ENCODE measurements at places on chromosomes 1 and 21. TPM values are rescaled to one million over a fixed set of nuclear protein-coding genes. Genes with fewer than 3 reads are reported as not detected.

Gene GPATCH3
- total RNA-seq, result 8.7 TPM

Gene CAPN2
- total RNA-seq, result 33.6 TPM

Gene LCK
- total RNA-seq, result 289 TPM

Gene MATN1
- 0.45 TPM for total RNA-seq

Gene SKI
- total RNA-seq, result 27.5 TPM

Gene UBASH3A
- total RNA-seq, result 48.7 TPM

Gene S100A14
- total RNA-seq, result not detected

Gene CASQ1
- not detected for total RNA-seq

Gene FAM229A
- 4.6 TPM for total RNA-seq

Gene DEPDC1
- total RNA-seq, result 16.0 TPM

- H3K4me3 ChIP-seq, result peak overlapping the region; percentile 94
- DNase-seq, result no peak
- peaks cover 53% of the 10 kb centered on the region for H3K4me1 ChIP-seq
- H3K27me3 ChIP-seq, result no peaks in the 10 kb centered on the region
These were observed 3.9 kb downstream of the EGLN1 start for GRCh38 chr1:231418101-231418740.

DNA sequence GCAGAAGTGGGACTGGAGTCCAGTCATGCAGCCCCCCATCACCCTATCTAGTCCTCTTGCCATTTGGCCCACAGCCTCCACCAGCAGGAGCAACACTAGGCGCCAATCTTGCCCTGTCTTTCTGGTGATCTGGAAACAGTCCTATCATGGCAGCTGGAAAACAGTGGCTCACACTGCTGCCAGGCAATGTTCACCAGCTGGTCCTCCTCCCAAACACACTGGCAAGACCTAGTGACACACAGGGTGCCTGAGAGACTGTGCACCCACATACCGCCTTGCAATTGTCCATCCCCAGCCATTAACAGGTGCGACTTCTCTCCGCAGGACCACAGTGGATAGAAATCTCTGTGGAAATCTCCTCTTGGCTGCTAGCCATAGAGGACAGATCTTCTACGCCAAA is 105.5 kb downstream of the HIVEP3 start:
- no peaks in the 10 kb centered on the region for H3K36me3 ChIP-seq
- DNase-seq, result no peak
- H3K4me3 ChIP-seq, result no peak overlapping the region
- peaks cover 35% of the 10 kb centered on the region for H3K4me1 ChIP-seq

GRCh38 chr1:79549201-79549600 is 542.7 kb upstream of the ADGRL4 start:
- H3K4me1 ChIP-seq, result no peaks in the 10 kb centered on the region
- DNase-seq, result no peak
- H3K36me3 ChIP-seq, result no peaks in the 10 kb centered on the region
- no peaks in the 10 kb centered on the region for H3K27me3 ChIP-seq
- no peak overlapping the region for H3K27ac ChIP-seq
- H3K4me3 ChIP-seq, result no peak overlapping the region

DNA sequence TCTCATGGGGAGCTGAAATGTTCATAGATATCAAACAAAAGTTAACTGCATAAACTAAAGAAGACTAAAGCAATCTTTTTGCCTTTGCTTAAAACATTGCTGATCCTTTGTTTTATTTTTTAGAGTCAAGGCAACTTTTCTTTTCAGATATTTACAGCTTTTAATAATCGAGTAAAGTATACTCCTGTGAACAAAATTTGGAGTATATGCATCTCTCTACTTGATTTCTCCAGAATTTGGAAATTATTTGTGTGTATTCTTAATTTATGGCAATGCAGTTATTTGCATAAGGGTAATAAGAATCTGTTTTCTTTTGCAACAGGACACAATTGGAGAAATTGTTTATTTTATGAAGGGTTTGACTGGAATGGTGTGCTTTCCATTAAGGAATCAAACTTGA is 4.2 kb upstream of the AQP10 start:
- H3K27me3 ChIP-seq, result no peaks in the 10 kb centered on the region
- no peak for DNase-seq
- no peak overlapping the region for H3K27ac ChIP-seq
- no peaks in the 10 kb centered on the region for H3K36me3 ChIP-seq
- H3K4me3 ChIP-seq, result no peak overlapping the region
- H3K4me1 ChIP-seq, result no peaks in the 10 kb centered on the region

- H3K4me3 ChIP-seq, result no peak overlapping the region
- H3K27me3 ChIP-seq, result no peaks in the 10 kb centered on the region
- H3K4me1 ChIP-seq, result no peaks in the 10 kb centered on the region
- no peak for DNase-seq
These were observed 133.4 kb upstream of the FGGY start for GRCh38 chr1:59163268-59164092.

DNA sequence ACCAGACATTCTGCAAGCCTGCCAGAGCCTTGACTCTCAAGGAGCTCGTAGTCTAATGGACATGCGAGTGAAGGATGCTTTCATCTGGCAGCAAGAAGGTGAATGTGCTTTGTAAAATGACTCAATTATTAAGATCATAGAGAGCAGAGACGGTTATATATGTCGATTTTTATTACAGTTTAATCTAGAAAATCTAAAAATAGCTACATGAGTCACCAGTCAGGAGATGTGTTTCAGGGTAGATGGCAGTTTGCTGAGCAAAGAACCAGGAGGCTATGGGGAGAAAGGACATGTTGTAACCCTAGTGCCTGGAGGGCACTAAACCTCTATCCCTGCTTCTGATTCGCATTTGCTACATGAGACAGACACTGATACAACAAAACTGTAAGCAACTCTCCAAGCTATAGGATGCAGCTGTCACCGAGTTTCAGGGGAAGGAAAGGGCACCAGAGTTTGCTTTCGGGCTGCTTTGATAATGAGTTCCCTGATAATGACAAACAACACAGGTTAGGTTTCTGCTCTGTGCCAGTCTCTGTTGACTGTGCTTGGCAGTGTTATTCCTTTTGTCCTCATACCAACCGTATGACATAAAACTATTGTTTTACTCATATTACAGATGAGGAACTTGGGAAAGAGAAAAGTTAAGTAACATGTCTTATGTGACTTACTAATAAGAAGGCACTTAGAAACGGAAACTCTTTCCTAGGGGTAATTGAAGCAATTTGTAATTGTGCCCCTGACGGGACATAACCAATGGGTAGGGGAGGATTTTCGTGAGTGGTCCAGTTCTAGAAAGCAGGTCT is 43.2 kb downstream of the C1orf198 start:
- H3K27ac ChIP-seq, result no peak overlapping the region
- no peak overlapping the region for H3K4me3 ChIP-seq
- H3K27me3 ChIP-seq, result no peaks in the 10 kb centered on the region
- DNase-seq, result no peak
- no peaks in the 10 kb centered on the region for H3K36me3 ChIP-seq

GRCh38 chr1:157932069-157932468 is 61.4 kb upstream of the KIRREL1 start:
- H3K4me1 ChIP-seq, result no peaks in the 10 kb centered on the region
- H3K4me3 ChIP-seq, result no peak overlapping the region
- H3K27ac ChIP-seq, result no peak overlapping the region
- H3K27me3 ChIP-seq, result peaks cover 3% of the 10 kb centered on the region
- no peak for DNase-seq

- DNase-seq, result no peak
- H3K4me1 ChIP-seq, result peaks cover 8% of the 10 kb centered on the region
- no peak overlapping the region for H3K4me3 ChIP-seq
- H3K36me3 ChIP-seq, result peaks cover 10% of the 10 kb centered on the region
- H3K27me3 ChIP-seq, result no peaks in the 10 kb centered on the region
These were observed 24.7 kb downstream of the SDE2 start for GRCh38 chr1:225974454-225974853.

- no peak for DNase-seq
- peaks cover 2% of the 10 kb centered on the region for H3K27me3 ChIP-seq
- H3K4me3 ChIP-seq, result no peak overlapping the region
- H3K4me1 ChIP-seq, result no peaks in the 10 kb centered on the region
- no peak overlapping the region for H3K27ac ChIP-seq
These were observed 285.1 kb downstream of the RYR2 start for GRCh38 chr1:237327061-237327460.

GRCh38 chr1:231094421-231094820 is 54.4 kb upstream of the FAM89A start:
- no peaks in the 10 kb centered on the region for H3K4me1 ChIP-seq
- peaks cover 26% of the 10 kb centered on the region for H3K27me3 ChIP-seq
- H3K27ac ChIP-seq, result no peak overlapping the region
- no peak for DNase-seq

GRCh38 chr1:40414331-40414730 is 35.9 kb upstream of the ZFP69B start:
- no peak for DNase-seq
- peaks cover 45% of the 10 kb centered on the region for H3K4me1 ChIP-seq
- H3K27me3 ChIP-seq, result no peaks in the 10 kb centered on the region
- H3K36me3 ChIP-seq, result peaks cover 84% of the 10 kb centered on the region
- peak overlapping the region; percentile 70 for H3K27ac ChIP-seq
- H3K4me3 ChIP-seq, result no peak overlapping the region

GRCh38 chr1:91817211-91817905 is 68.6 kb downstream of the TGFBR3 start:
- no peak overlapping the region for H3K4me3 ChIP-seq
- no peak overlapping the region for H3K27ac ChIP-seq
- H3K27me3 ChIP-seq, result no peaks in the 10 kb centered on the region

GRCh38 chr1:205348554-205349487 is 7.9 kb downstream of the KLHDC8A start:
- peaks cover 6% of the 10 kb centered on the region for H3K4me1 ChIP-seq
- no peak overlapping the region for H3K27ac ChIP-seq
- no peak overlapping the region for H3K4me3 ChIP-seq
- no peak for DNase-seq
- H3K27me3 ChIP-seq, result peaks cover 27% of the 10 kb centered on the region

- DNase-seq, result peak; percentile 9
- no peaks in the 10 kb centered on the region for H3K27me3 ChIP-seq
- peaks cover 32% of the 10 kb centered on the region for H3K4me1 ChIP-seq
- no peaks in the 10 kb centered on the region for H3K36me3 ChIP-seq
These were observed 838 bp upstream of the DISP1 start for GRCh38 chr1:222813866-222814535.

DNA sequence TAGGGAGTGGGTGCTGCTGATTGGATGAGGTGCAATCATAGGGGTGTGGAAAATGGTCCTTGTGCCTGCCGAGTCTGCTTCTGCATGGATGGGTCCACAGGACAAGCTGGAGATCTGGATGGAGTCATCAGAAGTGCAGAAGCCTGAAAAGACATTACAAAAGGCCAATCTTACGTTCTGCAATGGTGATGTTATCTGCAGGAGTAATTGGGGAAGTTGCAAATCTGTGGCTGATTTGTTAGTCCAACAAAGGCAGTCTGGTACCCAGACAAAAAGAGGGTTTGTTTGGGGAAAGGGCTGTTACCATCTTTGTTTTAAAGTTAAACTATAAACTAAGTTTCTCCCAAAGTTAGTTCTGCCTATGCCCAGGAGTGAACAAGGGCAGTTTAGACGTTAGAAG is 166.5 kb downstream of the PGBD5 start:
- no peak for DNase-seq
- H3K27ac ChIP-seq, result no peak overlapping the region
- peaks cover 17% of the 10 kb centered on the region for H3K36me3 ChIP-seq
- no peaks in the 10 kb centered on the region for H3K27me3 ChIP-seq
- no peaks in the 10 kb centered on the region for H3K4me1 ChIP-seq

GRCh38 chr1:239833723-239834122 is 258.0 kb upstream of the FMN2 start:
- H3K4me3 ChIP-seq, result no peak overlapping the region
- no peaks in the 10 kb centered on the region for H3K36me3 ChIP-seq
- H3K4me1 ChIP-seq, result no peaks in the 10 kb centered on the region
- no peaks in the 10 kb centered on the region for H3K27me3 ChIP-seq
- no peak overlapping the region for H3K27ac ChIP-seq

DNA sequence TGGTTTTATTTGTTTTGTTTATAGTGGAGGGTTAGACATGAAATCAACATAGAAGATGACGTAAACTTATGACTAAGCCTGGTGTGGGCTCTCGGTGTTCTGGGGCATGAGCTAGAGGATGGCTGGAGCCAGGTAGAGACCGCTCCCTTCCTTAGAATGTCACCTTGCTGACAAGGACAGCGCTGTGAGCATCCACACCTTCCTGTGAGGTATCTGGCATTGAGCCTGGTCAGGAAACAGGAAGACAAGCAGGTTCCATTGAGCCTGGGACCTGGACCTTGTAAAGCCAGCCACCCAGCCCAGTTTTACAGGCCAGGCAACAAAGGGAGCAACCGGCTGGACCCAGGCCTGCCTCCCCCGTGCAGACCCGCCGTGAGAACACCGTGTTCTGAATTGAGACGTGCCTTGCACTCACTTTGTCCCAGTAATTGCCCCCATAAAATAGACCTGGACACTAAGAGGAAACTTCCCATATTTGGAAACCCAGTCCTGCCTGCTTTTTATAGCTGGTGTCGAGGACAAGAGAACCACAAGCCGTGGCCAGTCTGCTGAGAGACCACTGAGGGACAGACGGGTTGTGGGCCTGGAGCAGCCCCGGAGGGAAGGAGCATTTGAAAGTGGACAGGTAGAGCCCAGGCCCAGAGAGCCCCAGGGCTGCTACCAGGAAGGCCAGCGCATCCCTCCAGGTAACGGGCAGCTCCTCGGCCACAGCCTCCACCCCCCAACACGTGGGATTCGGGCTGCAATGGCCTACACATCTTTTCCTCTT is 78.0 kb downstream of the PDE9A start:
- DNase-seq, result no peak
- no peak overlapping the region for H3K4me3 ChIP-seq
- H3K27me3 ChIP-seq, result no peaks in the 10 kb centered on the region
- H3K36me3 ChIP-seq, result peaks cover 3% of the 10 kb centered on the region
- H3K27ac ChIP-seq, result no peak overlapping the region
- peaks cover 22% of the 10 kb centered on the region for H3K4me1 ChIP-seq

DNA sequence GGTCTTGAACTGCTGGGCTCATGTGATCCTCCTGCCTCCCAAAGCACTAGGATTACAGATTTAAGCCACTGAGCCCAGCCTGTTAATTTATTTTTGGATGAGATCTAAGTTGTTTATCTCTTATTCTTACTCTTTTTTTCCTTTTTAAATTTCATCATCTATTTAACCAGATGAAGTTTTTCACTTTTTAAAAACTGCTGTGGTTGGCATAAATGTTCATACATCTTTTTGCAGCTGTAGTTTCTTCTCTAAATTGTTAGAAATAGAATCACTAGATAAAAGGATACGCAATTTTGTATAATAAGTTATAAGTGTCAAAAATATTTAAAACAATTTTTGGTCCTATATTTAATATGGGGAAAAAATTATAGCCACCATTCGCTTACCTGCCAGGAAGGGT is 80.3 kb upstream of the GPR88 start:
- H3K27ac ChIP-seq, result no peak overlapping the region
- peaks cover 33% of the 10 kb centered on the region for H3K4me1 ChIP-seq
- no peaks in the 10 kb centered on the region for H3K27me3 ChIP-seq
- DNase-seq, result no peak
- H3K36me3 ChIP-seq, result no peaks in the 10 kb centered on the region

DNA sequence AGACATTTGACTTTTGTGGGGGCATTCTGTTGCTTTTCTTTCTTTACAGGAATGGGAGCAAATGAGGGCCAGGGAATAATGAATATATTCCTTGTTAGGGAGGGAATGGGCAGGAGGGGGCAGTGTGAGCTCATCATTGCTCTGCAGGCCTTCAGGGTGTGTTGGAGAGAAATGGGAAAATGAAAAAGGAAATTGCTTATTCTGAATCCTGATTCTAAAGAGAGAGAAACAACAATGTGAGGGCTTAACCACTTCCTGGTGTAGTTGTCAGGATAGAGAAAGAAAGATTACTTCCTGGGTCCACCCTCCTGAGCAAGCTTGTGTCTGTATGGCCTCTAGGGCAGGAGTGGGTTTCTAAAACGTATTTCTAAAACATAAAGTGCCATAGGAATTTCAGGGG is 28.3 kb downstream of the VANGL2 start:
- peaks cover 61% of the 10 kb centered on the region for H3K4me1 ChIP-seq
- H3K36me3 ChIP-seq, result peaks cover 12% of the 10 kb centered on the region
- peak overlapping the region; percentile 85 for H3K27ac ChIP-seq
- H3K4me3 ChIP-seq, result peak overlapping the region; percentile 54
- DNase-seq, result peak; percentile 42

Measured in activated CD8-positive, alpha-beta T cell treated with anti-CD3 and anti-CD28 coated beads for 36 hours (primary cell).